ENCODE measurements at places on chromosomes 16 and 17.
A peak's percentile ranks its signal among the peaks of the same experiment; 100 is the strongest.

DNA sequence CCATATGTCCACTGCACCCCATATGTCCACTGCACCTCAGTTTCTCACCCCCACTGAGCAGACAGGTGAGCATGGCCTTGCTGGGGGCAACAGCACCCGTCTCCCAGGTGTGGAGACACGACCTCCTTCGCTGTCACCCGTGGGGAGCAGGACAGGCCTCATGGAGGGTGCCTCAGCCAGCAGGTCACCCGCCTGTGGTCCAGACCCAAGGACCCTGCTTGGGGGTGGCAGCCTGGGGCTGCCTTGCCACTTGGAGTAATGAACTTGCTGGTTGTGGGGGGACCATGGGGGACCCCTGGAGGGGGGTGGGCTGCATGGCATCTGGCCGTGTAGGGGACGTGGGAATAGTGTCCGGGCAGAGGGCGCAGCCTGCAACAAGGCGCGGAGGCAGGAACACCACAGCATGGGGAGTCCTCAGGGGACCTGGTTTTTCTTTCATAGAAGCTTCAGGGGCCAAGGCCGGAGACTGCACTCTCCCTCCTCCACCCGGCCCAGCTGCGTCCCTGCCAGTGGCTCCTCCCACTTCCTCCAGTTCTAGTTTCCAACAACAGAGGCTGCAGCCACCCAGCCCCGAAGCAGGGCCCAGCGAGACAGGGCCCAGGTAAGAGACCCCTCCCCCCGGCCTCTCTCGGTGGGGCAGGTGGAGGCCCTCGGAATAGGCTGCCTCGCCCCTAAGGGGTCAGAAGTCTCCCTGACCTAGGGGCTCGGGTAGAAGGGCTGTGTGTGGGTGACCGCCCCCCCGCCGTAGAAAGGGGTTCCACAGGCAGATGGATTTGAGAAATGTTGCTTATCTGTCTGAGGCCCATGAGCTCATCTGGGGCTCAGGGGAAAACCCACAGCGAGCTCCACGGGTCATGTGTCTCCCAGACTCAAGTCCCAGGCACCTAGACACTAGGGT is at the start of gene NHLRC4:
TSS of gene NHLRC4 (plus strand) at position 531 of the 898 bp plus-strand sequence. CDS start 1,043 bp downstream, outside the sequence.
- DNase-seq, result no peak

- DNase-seq, result peak; percentile 65
These were observed 3.4 kb upstream of the HEXD start for GRCh38 chr17:82414548-82415281.

DNA sequence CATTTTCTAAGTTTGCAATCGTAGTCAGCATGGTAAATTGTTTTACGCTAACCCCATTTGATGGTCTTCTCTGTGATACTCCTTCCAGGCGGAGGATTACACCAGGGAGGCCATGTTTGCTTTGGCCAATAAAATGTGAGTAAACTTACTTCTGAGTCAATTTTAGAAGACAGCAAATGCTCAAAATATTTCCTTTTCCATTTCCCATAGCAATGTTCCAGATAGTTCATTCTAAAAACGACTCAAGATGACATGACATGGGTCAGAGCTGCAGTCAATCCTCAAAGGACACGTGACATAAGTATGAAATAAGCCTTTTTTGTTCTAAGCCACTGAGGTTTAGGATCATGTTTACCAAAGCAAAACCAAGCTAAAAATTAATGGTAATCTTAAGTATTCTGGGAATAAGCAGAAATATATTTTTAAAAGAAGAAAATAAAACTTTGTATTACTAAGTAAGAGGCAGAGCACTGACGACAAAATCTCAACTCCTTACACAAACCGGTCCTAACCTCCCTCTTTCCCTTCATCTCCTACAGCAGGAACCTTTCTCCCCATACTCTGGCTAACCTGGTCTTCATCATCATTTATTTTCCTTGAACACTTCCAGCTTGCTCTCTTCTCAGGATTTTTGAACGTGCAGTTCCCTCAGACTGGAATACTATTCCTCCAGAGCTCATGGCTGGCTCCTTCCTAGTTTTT is 266.2 kb downstream of the CEP112 start:
- DNase-seq, result no peak

DNA sequence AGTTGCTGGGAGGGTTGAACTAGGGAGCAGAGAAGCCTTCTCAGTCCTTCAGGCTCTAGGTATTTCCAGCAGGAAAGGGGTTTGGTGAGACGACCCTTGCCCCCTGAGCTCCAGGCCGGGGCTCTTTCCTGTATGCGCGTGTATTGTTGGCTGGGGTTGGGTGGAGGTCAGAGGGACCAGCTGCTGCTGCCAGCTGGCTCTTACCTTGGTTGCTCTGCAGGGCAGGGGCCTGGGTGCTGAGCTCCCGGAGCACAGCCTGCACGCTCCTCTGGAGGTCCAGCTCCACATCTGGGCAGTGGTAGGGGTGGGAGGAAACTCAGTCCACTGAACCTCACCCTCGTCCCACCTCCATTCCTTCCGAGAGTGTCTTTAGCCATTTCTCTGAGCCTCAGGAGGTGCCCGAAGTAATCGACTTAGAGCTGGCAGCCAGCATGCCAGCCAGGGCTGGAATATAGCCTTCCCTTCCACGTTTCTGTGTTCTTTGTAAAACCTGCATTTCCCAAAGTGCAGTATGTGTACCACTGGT is 28.0 kb downstream of the PIK3R6 start:
- no peak for DNase-seq

DNA sequence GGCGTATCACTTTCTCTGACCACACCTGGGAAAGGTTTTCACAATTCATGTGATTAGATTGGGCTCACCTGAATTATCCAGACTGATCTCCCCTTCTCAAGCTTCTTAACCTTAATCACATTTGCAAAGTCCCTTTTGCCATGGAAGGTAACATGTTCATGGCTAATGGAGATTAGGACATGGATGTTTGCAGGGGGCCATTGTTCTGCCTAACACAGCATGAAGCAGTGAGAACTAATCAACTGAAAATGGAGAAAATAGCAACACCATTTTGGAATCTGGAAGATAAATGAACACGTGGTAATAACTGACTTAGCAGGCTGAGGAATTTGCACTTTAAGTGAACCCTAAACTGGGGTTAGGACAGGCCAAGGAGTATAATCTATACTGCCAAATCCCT is 25.0 kb upstream of the SBK1 start:
- DNase-seq, result no peak

DNA sequence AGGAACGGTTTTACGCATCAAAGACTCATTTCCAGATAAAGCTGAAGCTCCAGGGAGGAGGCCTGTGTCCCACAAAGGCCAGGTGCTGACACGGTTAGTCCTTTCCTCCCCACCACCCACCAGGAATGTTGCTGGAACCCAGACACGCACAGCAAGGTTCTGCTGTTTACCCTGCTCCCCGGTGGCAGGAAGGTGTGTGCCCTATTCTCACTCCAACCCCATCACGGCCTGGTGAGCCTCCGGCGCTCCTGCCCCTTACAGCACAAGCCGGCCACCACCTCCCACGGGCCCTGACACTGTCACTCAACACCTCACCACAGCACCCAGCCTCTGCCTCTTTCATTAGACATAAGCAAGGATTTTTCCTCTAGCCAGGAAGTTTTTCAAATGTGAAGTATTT is 47.8 kb downstream of the ANKRD11 start:
- DNase-seq, result no peak

- no peak for DNase-seq
These were observed 414.1 kb upstream of the GOT2 start for GRCh38 chr16:59148056-59148768.

DNA sequence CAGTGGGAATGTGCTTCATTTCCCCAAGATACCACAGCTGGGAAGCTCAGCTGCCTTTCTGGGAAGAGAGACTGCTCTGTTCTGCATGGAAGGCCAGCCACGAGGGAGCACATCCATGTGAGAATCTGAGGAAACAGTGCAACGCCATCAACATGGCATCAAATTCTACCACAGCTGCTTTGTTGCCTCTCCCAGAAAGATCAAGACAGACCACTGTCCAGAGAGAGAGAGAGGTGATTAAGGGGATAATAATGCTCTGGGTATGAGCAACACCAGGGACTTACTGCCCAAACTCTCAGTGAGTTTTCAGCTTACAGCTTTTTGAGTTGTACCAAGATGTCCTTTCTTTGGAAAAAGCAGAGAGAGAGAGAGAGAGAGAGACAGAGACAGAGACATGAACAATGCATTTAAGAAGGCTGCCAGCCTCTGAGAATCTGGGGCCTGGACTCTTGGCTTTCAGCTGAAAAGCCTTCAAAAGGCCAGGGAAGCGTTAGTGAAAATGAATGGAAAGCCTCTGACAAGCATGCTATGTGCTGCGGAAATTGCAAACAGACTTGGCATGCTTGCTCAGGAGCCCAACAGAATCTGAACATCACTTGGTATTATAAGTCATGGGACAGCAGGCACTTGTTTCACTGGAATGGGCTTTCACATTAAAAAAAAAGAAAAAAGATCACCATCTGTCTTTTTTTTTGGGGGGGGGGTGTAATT is 223.1 kb downstream of the MAP2K6 start:
- DNase-seq, result no peak

DNA sequence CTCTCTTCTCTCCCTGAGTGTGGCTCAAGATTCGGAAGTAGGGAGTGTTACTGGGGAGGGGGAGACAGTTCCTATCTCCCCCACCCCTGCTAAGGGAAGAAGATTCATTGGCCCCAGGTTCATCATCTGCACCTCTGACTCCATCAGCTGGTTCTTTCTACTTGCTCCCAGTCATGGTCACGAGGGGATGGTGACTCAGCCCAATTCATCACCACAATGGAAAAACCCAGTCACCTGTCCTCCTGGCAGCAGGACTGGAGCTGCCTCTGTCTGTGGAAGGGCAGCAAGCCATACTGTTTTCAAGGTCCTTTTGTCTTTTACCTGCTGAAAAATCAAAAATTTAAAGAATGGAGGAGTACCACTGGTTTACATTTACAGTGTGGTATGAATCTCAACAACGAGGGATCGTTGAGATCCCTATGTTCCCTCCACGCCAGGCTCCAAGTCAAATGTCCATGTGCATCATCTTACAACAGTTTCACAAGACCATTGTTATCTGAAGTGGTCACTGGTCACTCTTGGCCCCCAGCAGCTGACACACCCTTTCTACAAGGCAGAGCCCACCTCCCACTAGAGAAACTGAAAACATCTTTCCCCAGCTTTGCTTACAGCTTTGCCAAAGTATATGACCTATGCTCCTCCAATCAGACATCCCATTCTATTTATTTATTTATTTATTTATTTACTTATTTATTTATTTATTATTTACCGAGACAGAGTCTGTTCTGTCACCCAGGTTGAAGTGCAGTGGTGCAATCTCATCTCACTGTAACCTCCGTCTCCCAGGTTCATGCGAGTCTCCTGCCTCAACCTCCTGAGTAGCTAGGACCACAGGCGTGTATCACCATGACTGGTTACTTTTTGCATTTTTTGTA is 40.4 kb upstream of the NDRG4 start:
- peak; percentile 47 for DNase-seq

GRCh38 chr17:19703106-19703827 is 13.1 kb downstream of the SLC47A2 start:
- DNase-seq, result no peak

DNA sequence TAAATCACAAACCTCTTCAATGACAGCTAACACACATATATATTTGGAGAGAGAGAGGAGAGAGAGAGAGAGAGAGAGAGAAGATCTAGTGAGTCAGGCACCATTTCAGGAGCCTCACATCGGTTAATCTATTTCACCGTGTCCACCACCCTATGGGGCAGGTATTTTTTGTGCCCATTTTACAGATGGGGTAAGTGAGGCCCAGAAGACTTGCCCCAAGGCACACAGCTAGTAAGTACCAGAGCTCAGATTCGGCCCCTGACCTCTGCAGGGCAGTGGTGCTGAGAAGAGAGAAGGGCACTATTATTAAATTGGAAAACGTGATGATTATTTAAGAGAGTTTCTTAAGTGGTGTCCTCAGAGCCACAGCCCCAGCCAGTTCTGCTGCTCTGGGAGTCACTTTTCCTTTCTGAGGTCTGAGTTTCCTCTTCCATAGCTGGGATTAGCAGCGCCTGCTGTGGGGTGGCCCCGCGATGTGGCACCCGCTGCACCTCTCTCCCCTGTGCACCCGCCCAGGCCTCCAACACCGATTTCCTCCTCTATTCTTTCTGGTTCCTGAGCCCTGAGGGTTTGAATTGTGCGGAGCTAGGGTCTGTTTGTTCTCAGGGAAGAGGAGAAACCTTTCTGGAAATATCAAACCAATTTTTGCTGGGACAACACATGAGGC is 303.9 kb downstream of the IRF8 start:
- no peak for DNase-seq

- no peak for DNase-seq
These were observed 220.7 kb downstream of the ENGASE start for GRCh38 chr17:79295307-79295706.

DNA sequence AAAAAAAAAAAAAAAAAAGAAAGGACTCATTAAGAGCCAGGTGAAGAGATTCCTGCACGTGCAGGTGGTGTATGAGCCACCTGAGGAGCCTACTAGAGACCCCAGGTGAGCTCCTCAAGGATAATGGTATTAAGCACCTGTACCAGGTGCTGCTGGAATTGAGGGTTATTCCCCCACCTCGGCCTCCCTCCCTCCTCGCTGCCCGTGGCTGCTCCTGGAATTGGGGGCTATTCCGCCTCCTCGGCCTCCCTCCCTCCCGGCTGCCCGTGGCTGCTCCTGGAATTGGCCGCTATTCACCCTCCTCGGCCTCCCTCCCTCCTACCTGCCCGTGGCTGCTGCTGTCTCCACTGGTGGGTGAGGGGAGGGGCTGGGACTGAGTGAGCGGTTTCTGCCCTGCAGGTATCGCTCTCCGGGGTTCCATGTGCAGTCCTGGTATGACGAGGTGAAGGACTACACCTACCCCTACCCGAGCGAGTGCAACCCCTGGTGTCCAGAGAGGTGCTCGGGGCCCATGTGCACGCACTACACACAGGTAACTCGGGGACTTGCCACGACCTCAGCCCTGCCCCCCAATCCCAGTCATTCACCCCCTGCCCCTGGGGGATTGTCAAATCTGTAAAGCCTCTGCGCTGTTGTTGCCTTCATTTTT is 29.3 kb downstream of the CRISPLD2 start:
- DNase-seq, result no peak

DNA sequence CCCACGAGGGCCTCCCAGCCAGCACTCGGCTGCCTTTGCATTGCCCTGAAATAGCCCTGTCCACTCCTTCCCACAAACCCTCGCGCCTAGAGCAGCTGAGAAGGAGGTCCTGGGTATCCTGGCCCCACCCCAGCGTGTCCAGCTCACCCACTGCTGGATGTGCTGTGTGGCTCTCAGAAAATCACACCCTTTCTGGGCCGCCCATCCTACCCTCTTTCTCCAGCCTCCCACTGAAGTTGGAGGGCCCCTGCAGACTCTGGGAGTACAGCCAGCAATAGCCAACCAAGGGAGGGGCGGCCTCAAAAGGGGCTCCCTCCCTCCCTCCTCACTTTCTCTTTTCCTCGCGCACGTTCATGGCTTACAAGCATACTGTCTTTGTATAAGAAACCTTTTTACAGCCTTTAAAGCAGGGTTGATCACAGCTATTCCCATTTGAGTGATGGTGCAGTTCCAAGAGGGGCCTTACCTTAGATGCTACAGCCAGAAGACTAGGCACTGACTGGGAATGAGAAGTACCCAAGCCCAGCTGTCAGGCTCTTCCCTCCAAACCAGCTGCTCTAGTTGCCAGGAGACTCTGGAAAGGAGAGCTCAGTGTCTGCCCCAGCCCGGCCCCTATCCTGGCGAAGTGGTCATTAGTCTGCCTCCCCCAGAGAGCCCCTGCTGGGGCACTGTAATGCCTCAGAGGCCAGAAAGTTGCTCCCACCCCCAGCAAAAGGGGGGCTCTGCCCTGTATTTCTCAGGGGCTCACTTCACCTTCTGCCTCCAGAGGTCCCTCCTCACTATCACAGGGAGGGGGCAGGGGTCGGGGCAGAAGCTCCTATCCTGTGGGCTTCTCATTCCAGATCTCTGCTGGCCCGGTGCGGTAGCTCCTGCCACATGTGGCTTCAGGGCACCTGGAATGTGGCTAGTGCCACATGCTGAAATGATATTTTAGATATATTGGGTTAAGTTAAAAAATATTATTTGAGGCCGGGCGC is 38.1 kb downstream of the DCAKD start:
- no peak for DNase-seq
